ENCODE measurements at places on chromosomes 16 and 17.

GRCh38 chr16:86227041-86227440, 283.3 kb upstream of the FOXF1 start:
- DNase-seq = no peak

DNA sequence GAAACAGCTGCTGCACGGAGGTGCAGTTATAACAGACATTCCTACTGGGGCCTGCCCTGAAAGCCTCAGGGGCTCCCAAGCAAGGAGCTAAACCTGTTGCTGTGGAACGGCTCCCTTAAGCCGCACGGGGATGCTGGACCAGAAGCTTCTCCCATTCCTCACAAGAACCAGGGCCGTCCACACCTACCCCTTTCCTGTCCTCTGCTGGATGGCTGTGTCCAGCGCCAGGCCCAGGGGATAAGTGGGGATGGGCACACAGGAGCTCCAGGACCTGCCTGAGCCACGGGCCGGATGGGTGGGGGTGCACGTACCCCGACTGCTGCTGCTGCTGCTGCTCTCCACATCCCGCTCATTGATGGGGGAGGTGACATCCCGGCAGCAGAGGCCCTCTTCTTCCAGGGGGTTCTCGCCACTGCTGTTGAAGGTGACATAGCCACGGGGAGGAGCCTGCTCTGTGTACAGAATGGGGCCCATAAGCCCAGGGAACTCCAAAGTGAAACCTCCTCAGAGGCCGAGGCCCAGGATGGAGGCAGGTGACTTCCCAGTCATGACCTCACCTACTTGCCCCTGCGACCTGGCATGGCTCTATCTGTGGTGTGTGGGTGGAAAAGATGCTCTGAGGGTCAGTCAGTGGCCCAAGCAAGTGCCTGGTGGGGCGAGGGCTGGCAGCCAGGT, 8.6 kb downstream of the NUDT16L1 start:
- DNase-seq = no peak

- no peak for DNase-seq
Measured at GRCh38 chr17:31808521-31809050, 50.5 kb downstream of the COPRS start.

DNA sequence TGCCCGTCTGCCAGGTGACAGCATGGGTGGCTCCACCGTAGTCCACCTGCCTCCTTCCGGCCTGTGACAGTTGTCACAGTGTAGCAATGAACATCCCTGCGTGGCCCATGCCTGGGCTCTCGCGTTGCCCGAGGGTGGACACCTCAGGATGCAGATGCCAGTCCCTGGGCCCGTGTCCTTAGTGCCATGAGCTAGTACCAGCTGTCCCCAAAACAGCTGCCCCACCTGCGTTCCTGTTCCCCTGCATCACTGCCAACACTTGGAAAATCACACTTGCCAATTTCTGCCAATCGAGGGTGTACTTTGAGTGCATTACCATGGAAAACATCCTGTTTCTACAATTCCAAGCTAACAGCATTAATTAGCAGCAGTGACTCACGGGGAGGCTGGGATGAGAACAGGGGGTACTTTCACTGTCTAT, 9.0 kb upstream of the C16orf95 start:
- peak; percentile 9 for DNase-seq

DNA sequence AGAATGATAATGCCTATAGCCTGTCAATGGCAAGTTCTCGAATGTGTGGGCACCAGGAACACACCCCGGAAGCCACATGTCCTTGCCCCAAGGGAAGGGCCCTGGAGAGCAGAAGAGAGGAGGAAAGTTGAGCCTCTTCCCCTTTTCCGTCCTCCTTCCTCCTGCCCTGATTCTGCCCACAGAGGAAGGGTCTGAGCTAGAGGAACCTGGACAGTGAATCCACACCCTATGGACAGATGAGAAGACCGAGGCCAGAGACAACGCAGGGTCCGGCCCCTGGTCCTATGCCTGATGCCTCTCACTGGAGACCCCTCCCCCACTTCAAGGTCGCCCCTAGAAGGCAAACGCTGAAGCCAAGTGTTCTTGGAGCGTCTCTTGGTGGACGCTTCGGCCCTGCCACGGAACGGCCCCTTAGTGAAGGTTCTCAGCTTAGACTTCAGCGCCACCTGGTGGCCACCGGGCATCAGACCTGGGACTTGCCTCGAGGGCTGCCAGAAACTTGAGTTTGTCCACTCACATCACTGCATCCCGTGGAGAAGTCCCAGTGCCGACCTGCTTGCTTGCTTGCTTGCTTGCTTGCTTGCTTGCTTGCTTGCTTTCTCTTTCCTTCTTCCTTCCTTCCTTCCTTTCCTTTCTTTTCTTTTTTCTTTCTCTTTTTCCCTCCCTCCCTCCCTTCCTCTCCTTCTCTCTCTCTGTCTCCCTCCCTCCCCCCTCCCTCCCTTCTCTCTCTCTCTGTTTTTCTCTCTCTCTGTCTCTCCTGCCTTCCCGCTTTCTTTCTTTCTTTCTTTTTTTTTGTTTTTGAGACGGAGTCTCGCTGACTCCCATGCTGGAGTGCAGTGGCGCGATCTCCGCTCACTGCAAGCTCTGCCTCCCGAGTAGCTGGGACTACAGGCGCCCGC, 20.6 kb upstream of the SPNS3 start:
- peak; percentile 79 for DNase-seq

- DNase-seq = no peak
Measured at GRCh38 chr17:80861892-80862291, 129.7 kb upstream of the CHMP6 start.

DNA sequence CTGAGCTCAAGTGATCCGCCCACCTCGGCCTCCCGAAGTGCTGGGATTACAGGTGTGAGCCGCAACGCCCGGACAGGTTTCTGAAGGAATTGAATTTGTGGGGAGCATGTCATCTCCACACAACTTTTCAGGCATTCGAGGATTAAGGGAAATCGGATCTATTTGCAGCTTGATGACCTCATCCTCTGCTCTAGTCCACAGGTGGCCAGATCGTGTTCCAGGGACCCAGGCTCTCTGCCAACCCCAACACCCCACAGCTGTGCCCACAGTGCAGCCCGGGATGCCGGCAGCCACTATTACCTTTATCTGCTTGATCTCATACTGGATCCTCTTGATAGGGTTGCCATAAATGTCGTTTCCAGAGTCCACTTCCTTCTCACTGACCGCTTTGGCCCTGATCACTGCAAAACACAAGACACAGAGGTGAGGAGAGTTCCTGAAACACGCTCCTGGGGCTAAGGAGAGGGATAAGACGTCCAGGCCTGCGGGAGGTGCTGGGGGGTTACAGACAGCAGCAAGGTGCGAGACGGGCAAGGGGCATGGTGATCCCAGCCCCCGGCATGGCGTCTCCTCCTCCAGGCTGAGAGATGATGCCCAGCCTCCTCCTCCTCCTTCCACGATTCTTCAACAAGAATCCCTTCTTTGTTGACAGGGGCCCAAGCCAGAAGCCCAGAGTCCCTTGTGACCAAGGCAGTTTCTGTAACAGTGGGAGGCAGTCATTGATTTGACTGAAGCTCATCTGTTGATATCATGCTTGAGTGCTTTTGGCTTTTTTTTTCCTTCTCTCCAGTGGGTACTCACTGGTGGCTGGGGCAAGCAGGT, 29.3 kb downstream of the CEP295NL start:
- no peak for DNase-seq

DNA sequence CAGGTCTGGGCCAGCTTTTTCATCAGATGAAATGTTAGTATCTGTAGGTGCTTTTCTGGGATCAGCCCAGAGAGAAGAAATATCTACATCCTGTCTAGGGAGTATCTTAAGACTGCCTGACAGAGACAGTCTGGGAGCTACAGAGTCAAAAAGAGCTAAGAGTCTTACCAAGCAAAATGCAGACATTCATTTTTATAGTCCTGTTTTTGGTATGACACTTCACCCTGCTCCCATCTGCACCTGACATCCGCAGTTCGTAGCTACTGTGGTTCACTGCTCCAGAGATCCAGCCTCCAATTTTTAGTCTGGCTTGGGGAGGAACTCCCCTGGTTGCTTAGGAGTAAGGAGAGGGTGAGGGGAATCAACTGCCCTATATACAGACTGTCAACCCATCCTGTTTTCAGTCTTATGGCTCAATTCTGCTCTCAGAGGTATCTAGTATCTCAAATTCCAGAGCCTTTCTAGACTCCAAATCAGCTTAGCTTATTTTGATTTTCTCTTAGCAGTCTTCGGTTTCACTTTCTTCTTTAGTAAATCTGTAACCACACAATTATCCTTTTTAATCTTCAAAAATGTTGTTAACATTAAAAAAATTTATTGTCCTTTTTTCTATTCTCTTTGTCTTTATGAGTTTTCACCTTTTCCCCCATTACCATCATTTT, 97.8 kb downstream of the TMEM100 start:
- no peak for DNase-seq

- peak; percentile 68 for DNase-seq
Measured at GRCh38 chr17:29140051-29140621, 40.1 kb downstream of the MYO18A start.

GRCh38 chr17:34781071-34781470, 180.2 kb downstream of the CCT6B start:
- no peak for DNase-seq

DNA sequence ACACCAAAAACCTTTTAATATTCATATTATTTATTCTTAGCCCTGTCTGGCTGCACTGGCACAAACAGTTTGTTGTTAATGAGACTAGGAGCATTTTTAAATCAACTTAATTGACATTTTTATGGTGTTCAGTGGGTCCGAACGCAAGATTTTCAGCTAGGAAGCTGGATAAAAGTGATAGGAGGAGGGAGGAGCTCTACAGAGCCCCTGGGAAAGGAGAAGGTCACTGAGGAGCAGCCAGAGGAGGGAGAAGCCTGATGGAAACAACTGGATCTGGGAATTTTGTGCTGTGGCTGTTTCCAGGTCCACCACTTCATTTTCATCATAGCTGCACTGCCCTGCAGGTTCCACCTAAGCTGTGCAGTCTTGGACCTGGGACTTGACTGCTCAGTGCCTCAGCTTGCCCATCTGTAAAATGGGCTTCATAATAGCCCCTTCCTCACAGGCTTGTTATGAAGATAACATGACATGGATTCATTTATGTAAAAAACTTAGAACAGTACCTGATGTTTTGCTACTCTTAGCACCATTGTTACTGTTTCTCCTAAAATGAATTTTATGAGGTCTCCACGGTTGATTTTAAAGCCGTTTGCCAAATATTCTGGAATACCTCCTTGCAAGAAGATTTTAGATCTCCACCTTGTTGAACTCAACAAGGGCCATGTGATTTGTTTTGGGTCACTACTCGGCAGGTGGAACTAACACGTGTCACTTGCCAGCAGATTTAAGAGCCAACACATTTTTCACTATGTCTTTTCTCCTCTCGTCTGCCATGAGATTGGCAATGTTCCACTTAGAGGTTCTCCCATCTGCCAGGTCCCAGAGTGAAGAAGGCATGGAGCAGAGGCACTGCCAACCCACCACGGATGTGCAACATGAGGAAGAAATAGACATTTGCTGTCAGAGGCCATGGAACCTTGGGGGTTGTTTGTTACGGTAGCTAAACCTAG, 18.7 kb upstream of the GRIN2A start:
- no peak for DNase-seq

DNA sequence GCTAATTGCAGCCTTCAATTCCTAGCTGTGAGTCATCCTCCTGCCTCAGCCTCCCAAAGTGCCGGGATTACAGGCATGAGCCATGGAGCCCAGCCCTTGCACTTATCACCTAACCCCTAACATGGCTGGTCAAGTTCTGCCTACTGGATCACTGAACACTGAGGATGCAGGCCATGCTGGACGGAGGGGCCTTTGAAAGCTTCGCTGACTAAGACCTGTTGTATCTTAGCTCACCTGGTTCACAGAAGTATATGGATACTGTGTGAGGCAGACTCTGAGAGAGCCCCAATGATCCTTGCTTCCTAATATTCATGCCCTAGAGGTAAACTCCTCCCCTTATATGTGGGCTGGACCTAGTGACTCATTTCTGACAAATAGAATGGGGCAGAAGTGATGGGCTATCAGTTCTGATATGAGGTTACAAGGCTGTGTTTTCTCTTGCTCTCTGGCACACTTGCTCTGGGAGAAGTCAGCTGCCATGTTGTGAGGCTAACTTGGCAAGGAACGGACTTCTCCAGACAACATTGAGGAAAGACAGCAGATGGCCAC, 11.7 kb upstream of the TMIGD1 start:
- DNase-seq = no peak
